Fibroblast of mammary gland (primary cell): ENCODE measurements at places on chromosomes 5 and 9.

GRCh38 chr9:27990524-27990923 is 417.2 kb upstream of the C9orf72 start:
- DNase-seq, result no peak

DNA sequence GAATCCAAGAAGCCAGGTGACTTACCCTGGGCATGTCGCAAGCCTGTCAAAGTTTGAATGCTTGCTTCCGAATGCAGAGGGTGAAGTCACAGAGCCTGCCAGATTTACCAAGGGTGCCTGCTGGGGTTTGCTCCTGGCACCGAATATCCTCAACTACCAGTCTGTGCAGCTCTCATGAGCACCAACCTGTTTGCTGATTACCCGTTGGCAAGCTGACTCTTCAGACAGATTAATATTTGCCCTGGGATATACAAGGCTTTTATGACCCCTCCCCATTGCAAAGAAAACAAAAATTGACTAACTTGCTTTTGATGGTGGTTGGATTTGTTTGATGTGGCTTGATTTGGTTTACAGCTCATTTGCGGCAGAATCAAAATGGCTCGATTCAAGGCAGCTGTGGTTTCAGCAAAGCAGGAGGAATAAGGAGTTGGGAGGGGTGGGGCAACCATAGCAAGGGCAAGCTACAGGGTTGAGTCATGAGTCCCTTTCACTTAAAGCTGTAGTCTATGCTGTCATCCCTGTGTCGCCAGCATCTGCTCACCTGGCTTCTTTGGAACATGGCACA is 82.3 kb upstream of the AGXT2 start:
- DNase-seq, result peak; percentile 77

- peak; percentile 55 for DNase-seq
Observed at GRCh38 chr5:130550562-130550928, 614.5 kb downstream of the HINT1 start.

- no peak for DNase-seq
Observed at GRCh38 chr5:15010936-15011335, 139.4 kb upstream of the ANKH start.

DNA sequence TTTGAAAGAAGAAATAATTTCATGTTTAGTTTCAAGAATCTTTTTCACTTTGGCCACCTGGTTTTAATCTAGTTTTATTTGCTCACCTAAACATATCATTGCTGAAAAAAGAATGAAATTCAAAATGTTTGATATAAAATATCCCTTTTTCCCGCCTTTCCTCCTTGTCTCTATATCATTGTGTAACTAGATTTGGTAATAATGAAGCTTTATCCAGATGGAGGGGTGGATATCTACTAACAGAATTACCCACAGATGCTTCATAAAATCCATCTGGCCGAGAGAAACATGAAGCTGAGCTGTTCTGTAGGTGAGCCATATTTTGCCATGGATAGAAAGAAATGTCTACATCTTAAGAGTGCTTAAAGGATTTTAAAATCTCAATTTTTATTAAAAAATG is 214.7 kb downstream of the ICE1 start:
- DNase-seq, result no peak

- no peak for DNase-seq
Observed at GRCh38 chr5:180179442-180180420, 29.3 kb downstream of the RASGEF1C start.

- no peak for DNase-seq
Observed at GRCh38 chr9:23630488-23630887, 195.6 kb downstream of the ELAVL2 start.

DNA sequence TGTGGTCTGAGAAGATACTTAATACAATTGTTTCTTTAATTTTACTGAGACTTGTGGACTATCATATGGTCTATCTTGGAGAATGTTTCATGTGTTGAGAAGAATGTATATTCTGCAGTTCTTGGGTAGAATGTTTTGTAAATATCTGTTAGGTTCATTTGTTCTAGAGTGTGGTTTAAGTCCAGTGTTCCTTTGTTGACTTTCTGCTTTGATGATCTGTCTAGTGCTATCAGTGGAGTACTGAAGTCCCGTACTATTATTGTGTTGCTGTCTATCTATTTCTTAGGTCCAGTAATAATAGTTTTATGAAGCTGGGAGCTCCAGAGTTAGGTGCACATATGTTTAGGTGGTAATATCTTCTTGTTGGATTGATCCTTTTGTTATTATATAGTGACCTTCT is 36.1 kb downstream of the IQGAP2 start:
- no peak for DNase-seq

- DNase-seq, result no peak
Observed at GRCh38 chr9:71483436-71483835, 284.9 kb downstream of the CEMIP2 start.

DNA sequence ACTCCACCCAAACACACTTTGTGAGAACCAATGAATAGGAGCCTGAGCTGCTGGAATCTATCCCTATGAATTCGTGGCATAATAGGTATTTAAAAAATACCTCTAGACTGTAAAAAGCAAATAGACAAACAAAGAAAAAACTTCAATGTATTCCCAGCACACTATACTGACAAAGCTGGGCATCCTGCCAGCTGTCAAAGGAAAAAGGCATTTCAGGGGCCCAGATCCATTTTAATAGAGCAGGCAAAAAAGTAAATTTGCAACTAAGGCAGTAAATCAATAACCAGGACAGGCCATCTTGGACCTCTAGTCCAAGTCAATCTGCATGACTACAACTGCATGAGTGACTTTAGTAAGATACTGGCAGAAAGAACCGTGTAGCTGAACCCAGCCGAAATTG is 25.6 kb upstream of the LARP1 start:
- DNase-seq, result no peak

GRCh38 chr5:109844695-109845094 is 155.0 kb downstream of the MAN2A1 start:
- peak; percentile 80 for DNase-seq

DNA sequence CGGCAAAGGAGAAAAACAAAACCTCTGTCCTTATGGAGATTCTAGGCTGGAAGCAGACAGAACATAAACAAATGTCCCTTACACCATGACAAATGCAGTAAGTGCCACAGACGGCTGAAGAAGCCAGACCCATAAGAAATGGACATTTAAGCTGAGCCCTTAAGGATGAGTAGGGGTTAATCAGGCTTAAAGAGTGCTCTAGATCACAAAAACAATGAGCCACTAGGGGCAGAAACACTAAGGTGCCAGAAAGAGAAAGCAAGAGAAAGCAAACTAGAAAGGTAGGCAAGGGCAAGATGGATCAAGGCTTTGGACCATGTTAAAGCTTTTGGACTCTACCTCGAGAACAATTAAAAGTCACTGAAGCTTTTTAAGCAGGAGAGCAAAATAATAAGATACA is 326.9 kb upstream of the WWC1 start:
- DNase-seq, result no peak

GRCh38 chr9:16312962-16313546 is 557.4 kb downstream of the BNC2 start:
- no peak for DNase-seq

DNA sequence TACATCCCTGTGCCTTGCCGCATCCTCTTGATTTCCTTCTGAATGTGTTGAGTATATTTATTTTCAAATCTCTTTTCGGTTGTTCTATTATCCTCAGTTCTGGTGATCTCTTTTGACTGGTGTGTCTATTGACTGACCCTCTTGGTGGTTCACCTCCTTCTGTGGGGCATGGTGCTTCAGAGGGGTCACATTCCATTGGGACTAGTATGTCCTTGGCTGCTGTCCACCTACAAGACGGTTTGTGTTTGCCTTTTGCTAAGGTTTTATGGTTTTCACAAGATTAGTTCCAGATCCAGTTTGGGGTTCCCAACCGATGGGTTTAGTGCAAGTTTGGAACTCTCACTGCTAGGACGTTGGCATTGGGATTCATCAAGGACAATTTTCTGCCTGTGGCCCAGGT is 66.6 kb downstream of the PHF2 start:
- DNase-seq, result peak; percentile 81

DNA sequence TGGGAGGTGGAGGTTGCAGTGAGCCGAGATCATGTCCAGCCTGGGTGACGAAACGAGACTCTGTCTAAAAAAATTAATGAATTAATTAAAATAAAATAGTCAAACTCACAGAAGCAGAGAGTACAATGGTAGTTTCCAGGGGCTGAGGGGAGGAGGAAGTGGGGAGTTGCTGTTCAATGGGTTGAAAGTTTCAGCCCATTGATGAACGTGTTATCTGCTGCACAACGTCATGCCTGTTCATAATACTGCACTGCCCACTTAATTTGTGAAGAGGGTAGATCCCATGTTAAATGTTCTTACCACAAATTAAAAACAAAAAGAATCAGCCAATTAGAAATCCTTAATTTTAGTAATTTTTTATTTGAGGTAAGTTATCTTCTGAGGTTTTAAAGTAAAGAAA is 16.4 kb upstream of the RUFY1 start:
- no peak for DNase-seq

DNA sequence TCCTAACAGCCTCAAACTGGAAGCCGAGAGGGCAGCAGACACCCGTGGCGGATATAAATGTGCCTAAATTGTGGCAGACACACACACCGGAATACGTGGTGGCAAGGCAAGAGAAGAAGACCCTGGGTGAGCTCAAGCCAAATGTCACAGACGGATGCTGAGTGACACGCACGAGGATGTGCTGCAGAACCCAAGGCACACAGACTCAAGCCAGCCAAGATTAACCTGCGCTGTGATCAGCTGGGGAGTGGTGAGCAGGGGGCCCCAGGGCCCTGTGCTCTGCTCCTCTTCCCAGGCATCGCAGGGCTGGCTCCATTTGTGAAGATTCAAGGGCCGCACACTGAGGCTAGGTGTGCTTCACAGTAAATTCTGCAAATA is 16.4 kb downstream of the SEMA4D start:
- DNase-seq, result no peak

- peak; percentile 55 for DNase-seq
Observed at GRCh38 chr9:81372628-81373191, 316.6 kb downstream of the TLE1 start.

- peak; percentile 39 for DNase-seq
Observed at GRCh38 chr9:123343443-123344191, 12.4 kb upstream of the CRB2 start.

GRCh38 chr5:11719888-11720481 is 184.3 kb downstream of the CTNND2 start:
- DNase-seq, result peak; percentile 34

DNA sequence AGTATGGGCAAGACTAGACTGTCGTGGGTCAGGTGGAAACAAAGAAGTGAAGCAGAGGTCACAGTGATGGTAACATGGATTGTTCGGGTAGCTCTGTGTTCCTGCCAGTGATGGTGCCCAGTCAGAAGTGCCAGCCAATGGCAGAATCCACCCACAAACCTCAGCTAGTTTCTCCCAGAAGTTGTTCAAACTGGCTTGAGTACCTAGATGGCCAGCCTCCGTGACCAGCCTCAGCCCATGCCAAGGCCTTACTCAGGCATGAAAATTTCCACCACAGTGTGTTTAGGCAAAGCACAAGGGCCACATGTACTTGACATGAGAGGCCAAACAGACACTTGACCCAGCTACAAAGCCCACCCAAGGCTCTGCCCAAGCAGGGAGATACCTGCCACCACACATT is 19.4 kb upstream of the BTNL9 start:
- DNase-seq, result no peak

- peak; percentile 17 for DNase-seq
Observed at GRCh38 chr5:54195701-54196100, 114.7 kb downstream of the ARL15 start.

DNA sequence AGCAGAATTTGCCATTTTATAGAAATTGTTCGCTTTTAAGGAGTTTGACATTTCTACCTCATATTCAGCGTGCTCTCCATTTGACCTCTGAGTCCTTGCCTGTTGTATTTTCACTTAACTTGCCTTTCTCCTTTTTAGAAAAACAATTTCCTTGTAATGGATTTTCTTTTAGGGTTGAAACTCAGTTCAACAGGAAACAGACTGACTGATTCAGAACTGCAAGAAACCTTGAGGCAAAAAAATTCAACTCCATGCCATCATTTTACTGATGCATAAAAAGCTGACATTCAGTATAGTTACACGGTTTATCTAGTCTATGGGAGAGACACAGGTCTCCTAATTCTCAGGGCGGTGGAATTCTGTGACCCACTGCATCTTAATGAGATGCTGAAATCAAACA is 59.8 kb downstream of the MRPS30 start:
- DNase-seq, result no peak

GRCh38 chr5:22938362-22938761 is 85.2 kb upstream of the CDH12 start:
- no peak for DNase-seq

DNA sequence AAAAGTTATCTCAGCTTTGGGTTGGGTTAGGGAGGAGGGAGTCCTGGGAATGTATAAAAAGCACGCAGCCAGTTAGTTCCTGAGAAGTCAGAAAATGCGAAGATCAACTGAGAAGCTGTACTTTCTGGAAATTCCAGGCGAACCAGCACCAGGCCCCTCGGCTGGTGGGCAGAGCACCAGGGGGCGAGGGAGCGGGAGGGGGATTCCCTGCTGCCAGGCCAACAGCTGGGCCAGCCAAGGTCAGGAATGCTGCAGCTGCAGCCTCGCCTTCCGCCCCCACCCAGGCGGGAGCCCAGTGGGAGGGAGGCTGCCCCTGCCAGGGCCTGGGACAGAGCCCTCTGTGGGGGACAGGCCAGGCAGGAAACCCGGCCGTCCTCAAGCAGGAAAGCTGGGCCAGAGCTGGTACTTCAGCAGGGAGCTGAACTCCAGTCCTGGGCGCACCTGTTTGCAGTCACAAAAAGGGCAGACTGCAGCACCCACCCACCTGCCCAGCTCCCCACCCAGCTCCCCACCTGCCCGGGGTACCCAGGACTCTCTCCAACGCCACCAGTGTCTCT is 35.5 kb downstream of the VAV2 start:
- no peak for DNase-seq

DNA sequence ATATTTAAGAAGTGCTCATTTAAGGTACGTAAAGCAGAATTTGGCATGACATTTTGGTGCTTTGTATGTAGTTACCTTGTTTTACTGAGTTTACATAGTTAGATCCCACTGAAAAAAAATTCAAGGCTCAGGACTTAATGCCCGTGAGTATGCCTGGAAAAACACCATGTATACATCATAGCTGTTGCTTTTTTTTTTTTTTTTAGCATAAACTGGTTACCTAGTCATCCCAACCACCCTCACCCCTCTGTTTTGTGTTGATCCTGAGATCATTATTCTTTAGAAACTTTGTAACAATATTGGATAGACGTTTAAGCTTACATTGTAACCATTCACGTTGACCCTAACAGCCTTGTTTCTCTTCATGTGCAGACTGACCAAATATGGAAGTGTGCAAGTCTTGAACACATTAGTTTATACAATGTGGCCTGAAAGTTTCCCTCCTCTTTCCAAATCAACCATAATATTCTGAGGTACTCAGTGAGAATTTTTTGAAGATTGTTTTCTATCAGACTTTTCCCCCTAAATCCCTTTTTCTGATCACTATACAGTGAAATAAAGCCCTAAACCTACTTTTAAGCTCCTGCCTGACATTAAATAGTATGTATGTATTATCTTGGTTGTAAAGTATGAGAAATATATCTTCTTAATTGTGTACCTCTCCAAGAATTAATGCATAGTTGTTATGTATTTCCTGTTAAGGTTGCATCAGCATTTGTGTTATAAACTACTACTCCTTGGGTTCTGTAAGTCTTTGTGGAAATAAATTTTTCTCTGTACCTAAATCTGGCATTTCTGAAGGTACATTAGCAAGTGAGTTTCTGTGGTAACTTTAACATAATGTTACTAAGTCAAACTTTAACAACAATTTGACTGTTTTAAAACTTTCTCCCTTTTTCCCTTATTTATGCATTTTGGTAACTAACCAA is 4.4 kb downstream of the RABGAP1 start:
- DNase-seq, result no peak
